Stimulated activated CD4-positive, alpha-beta T cell treated with anti-CD3 and anti-CD28 coated beads, Interleukin-1b, Interleukin-23, amount 100 ng/mL, for 1 hour (primary cell): ENCODE measurements at places on chromosomes 2 and 18.

DNA sequence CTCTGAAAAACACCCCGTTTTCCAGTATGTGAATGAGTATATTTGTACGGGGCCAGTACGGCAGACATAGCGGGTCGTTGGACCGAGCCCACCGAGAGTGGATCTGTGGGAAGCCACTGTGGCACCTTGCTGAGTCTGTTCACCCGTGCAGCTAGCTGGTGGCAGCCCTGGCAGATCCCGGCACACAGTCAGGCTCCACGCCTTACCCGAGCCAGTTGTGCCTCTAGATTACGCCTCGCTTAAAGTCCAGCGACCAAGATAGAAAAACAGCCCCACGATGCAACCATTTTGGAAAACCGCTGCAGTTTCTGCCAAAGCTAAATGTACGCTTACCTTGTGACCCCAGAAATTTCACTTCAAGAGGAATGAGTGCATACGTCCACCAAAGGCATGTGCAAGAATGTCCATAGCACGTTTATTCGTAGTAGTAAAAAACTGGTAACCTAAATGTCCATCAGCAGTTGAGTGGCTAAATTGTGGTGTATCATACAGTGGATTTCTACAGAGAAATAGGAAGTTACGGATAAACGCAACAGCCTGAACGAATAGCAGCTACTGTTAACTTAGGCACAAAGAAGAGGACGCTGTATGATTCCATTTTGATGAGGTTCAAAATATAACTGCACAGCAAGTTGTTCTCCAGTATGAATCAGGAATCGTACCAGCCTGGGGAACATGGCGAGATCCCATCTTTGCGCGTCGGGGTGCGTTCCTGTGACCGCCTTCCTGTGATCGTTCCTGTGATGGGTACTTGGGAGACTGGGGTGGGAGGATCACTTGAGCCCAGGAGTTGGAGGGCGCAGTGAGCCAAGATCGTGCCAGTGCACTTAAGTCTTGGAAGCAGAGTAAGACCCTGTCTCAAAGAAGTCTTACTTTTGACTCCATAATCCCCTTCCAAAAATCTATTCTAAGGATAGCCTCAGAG lies 688 bp upstream of the WDR33 start:
- DNase-seq, result no peak

DNA sequence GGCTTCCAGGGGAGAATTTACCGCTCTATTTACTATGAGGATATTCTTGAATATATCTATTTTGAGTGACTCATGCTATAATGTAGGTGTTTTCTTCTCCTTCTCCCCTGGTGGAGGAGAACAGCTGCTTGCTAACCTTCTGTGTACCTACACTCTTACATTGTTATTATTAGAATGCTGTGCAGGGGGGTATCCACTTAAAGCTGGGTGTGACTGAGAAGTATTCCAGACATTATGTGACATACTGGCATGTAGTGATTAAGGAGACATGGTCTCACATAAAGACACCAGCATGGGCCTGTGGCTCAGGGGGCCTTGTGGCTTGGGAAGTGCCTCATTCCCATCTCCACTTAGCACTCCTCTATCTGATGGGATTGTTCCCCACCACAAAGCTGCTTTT lies 287.9 kb downstream of the PTPRM start:
- DNase-seq, result no peak

- no peak for DNase-seq
These were observed 13.7 kb downstream of the COLEC11 start for GRCh38 chr2:3608373-3609278.

DNA sequence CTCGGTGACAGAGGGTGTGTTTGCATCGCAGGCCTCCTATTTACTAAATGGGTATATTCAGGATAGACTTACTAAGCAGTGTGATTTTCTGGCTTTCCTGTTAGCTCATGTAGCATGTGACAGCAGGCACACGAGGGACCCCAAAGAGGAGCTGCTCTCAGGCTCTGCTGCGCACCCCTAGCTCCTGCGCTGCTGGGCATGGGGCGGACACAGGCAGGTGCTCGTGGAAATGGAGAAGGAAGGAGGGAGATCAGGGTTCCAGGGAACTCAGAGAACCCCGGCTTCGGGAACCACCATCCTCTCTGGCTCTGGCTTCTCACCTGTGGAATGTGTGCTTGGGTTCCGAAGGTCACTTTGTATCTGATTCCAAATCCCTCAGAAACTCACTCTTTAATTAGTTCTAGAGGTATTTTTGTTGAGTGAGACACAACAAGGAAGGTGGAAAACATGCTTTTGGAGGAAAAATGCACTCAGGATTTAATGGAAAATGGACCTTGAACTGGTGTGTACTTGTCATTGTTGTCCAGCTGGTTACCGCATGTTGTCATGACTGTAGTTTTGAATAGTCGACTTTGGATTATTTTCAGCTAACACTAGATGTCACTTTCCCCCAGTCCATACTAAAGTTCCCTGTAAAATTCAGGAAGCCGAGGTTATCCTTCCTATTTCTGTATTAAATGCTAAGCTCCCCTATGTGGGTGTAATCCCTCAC lies 3.5 kb downstream of the SNTG2 start:
- no peak for DNase-seq

GRCh38 chr18:46756025-46756558 lies 761 bp downstream of the ST8SIA5 start:
- DNase-seq, result no peak

DNA sequence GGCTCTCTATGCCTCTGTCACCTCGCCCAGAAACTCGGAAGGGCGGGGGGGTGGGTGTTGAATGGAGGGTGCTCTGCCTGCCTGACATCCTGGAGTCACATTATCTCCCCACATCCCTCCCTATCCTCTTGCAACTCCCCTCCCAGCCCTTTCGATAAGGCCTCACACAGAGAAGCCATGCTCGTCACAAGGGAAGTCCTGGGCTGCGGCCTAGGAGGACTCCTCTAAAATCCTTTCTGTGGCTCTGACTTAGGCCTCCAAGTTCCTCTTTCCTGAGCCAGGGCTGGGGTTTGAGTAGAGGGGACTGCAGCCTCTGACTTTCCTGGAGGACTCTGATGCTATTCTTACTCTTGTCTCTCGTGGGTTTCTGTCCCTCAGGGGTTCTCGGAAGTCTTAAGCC lies 75.0 kb upstream of the PKDCC start:
- no peak for DNase-seq

- DNase-seq, result no peak
These were observed 63.6 kb downstream of the TNP1 start for GRCh38 chr2:216796115-216796840.

DNA sequence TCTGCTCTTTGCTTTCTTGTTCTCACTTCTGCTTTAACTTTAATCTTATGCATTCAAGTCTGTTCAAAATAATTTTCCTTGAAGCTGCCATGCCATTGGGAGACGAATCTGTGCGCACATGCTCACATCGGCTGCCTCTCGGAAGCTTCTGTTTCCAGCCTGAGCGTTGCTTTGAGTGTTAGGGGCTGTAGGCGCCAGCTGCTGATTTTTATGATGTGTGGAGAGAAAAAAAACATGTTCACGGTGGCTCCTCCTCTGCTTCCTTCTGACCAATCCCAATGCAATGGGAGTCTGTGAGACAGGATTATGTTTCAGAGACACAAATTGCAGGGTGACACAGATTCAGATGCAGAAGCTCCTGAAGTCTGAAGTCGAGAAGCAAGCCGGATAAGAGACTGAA lies at the start of gene MC4R:
MC4R (minus strand) TSS at position 180 of the 400 bp plus-strand sequence. CDS start 426 bp downstream, outside the sequence.
- no peak for DNase-seq

DNA sequence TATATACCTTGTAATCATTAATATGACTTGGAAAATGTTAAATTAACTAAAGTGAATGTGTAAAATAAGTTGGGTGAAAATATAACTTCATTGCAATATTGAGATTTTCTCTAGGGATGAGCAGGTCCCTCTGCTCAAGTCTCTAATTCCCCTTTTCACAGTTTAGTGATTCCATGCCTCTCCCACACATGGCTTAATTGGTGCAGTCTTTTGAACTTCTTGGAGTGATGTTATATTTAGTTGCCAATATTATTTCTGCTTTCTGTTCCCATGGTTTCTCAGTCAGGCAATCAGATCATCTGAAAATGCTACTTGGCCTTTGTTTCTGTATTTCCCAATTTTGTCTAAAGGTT lies 233.7 kb upstream of the SPOPL start:
- no peak for DNase-seq

DNA sequence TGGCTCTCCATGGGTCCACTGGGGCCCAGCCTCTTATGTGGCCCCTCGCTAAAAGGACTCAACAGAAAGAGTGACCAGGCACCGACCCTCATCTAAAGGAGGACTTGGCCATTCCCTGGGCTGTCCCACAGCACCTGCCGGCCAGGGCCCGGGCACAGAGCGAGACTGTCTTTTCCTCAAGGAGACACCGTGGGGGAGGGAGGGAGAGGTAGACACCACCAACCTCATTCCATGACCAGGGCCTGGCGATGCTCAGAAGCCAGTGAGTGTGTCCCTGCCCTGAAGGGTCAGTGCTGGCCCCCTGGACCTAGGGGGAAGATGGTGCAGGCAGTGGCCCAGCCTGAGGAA lies 39.8 kb upstream of the ALPP start:
- no peak for DNase-seq

DNA sequence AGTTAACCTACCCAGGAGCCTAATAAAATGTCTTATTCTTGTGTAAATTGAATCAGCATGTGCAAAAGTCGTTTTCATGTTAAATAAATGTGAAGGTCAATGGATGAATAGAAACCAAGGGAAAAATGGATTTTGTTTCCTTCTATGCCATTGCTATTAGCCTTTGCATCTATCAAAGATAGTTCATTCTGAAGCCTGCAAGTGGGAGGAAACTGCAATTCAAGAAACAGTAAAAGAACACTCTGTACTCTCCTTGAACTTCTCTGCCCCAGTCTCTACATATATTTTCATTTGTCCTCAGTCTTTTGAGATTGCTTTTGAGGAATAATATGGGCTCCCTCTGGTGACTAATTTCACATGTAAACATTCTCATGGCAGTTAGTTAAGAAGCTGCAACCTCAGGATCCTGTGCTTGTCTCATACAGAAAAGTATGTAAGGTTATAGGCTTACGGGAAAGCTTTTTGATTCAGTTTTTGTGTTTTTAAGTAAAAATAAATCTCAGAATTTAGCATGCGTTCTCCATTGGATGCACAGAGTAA lies 1590.0 kb upstream of the LRRTM1 start:
- DNase-seq, result no peak

DNA sequence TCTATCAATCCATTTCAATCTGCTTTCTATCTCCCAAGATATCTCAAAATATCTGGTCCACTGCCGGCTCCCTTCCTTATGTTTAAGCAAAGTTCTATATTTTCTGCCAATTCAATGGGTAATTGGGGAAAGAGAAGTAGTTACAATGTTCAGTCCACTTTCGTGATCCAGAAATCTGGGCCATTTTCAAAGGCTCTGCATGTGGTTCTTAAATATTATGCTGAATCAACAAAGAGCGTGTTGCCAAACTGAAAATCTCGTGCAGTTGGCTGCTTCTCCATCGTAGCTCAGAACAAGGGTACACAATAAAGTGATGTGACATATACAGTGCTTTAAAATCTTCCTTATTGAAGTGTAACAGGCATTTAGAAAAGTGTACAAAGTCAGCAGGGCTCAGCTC lies 863.1 kb downstream of the RNF144A start:
- no peak for DNase-seq

DNA sequence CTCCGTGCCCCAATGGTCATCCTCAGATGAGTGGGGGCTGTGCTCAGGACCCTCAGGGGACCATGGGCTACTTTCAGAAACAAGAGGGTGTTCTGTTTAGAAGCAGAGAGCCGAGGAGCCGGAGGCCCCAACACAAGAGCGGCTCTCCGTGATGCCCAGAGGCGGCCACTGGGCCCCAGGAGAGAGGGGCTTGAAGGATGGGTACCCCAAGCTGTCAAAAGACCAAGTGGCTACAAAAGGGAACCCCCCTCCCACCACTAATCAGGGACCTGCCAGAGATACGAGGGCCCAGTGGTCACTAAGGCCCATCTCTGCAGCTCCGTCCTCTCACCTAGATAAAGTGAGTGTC lies 93.6 kb downstream of the HDAC4 start:
- no peak for DNase-seq

GRCh38 chr18:73683409-73684238 lies 464.0 kb downstream of the FBXO15 start:
- no peak for DNase-seq

- no peak for DNase-seq
These were observed 31.5 kb downstream of the DOCK10 start for GRCh38 chr2:225010804-225011203.

GRCh38 chr2:237540823-237541222 lies 25.6 kb upstream of the PRLH start:
- DNase-seq, result no peak

- DNase-seq, result no peak
These were observed 27.5 kb downstream of the MTHFD2 start for GRCh38 chr2:74225698-74226459.

GRCh38 chr2:200725596-200725995 lies 86.1 kb upstream of the BZW1 start:
- no peak for DNase-seq

- DNase-seq, result no peak
These were observed 9.6 kb downstream of the SSB start for GRCh38 chr2:169808221-169808620.

- DNase-seq, result no peak
These were observed 18.6 kb downstream of the THNSL2 start for GRCh38 chr2:88188748-88189147.

DNA sequence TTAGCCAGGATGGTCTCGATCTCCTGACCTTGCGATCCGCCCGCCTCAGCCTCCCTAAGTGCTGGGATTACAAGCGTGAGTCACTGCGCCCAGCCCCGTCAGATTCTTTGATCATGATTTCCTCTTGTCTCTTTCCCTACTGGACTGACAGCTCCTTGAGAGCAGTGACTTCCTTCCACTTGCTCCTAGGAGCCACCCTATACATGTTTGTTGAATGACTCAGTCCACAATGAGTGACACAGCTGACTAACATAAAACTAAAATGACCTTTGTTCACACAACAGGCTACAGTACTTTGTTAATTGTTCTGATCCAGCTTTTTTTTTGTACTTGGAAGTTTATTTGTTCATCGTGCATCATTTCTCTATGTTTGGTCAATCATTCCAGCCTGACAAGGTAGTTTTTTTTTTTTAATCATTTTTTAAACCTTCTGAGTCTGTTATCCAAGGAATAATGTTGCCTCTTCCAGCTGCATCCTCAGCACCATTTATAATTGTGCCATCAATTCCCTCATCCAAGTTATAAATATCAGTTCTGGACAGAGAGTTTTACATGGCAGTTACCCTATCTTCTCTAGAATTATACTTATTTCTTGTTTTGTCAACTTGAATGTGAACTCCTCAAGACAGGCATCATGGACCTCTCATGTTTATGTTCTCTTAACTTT lies 42.9 kb upstream of the TUBA3E start:
- DNase-seq, result no peak

DNA sequence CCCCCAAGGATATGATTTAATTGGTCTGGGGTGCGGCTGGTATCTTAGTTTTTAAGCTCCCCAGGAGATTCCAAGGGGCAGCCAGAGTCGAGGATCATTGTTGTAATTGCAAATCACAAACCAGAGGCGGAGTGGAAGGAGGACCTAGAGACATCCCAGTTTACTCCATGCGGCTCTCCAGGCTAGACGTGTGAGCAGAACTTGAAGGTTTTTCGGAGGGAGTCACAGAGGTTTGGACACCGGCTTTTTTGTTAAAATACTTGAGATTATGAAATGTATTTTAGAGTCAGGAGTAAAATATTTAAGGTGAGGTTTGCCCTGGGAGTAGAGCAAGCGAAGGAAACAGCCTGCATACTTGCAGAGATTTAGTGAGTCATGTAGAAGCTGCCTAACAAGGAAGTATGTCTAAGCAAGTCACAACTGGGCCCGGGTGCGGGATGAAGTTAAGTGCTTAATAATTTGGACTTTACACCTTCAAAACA lies 39.5 kb downstream of the TGOLN2 start:
- DNase-seq, result no peak

- no peak for DNase-seq
These were observed 31.5 kb downstream of the CPO start for GRCh38 chr2:206970589-206971360.

- no peak for DNase-seq
These were observed 791 bp upstream of the CYRIA start for GRCh38 chr2:16666449-16666801.
